ENCODE measurements at places on chromosomes 7 and 10.
A peak's percentile ranks its signal among the peaks of the same experiment; 100 is the strongest.

DNA sequence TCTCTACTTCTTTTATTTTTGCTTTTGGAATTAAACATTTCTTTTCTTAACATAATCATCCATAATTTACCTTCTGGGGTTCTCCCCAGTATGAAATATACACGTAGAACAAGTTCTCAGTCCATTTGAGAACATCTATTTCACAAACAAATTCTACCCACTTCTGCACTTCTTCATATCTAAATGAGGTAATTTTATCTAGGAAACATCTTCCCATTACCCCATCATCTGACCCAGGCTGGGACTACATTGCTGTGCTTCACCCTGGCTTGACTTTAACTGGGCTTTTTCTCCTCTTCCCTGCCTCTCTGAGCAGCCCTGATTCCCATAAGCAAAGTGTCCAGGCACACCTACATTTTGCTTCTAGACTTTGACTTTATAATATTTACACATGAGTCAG, 43.3 kb upstream of the AMPH start:
- no peak for DNase-seq

DNA sequence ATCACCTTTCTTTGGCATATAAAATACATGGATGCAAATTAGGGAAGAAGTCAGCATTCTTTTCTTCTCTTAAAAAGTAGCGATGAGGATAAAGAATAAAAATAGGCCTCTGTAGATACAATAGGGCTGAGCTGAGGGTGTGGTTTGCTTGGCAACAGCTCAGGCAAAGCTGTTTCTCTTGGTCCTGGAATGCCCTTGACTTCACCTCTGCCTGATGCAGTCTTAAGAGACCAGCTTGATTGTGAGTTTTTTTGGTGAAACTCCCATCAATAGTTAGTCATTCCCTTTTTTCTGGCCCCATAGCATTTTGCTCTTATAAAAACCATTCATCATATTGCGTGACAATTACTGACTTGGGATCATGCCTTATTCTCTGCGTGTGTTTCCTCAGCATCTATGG, 42.1 kb upstream of the MKLN1 start:
- DNase-seq: no peak

- peak; percentile 73 for DNase-seq
Measured at GRCh38 chr10:70815504-70816219, at the start of gene SGPL1. TSS of gene SGPL1 (plus strand) at chr10:70815948. CDS start at chr10:70816854, 906 bp downstream.

GRCh38 chr7:42407833-42408232, 170.8 kb upstream of the GLI3 start:
- DNase-seq: no peak

- no peak for DNase-seq
Measured at GRCh38 chr7:151491859-151492258, 27.8 kb downstream of the RHEB start.

DNA sequence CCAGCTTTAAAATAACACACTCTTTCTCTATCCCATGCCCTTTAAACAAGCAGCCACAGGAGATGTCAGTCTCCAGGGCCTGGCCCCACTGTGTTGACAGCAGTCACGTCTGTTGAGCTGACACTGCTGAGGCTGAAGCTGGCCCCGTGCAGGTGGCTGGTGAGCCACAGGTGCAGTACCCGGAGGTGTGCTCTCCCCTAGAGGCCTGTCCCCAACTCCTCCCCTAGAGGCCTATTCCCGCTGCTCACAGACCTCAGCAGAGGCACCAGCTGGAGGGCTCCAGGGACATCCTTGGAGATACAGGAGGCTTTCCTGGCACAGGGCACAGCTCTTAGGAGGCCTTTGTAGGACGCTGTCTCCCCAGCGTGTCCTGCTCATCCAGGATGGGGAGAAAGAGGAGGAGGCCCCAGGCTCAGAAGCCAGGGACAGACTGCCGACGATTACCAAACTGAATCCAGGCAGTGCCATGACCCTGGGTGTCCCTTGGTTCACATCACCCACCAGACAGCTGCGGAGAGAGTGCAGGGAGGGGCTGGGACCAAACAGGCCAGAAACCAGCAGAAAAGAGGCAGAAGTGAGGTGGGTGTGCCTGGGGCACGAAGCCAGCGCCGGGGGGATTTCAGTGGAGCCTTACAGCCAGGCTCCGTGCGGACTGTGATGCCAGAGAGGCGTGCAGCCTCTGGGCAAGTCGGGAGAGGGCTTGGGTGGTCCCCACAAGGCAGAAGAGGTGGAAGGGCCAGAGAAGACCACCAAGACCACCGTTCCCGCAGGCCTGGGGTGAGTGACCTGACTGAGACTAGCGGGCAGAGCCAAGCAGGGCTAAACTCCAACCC, 18.5 kb upstream of the TTYH3 start:
- DNase-seq: no peak

DNA sequence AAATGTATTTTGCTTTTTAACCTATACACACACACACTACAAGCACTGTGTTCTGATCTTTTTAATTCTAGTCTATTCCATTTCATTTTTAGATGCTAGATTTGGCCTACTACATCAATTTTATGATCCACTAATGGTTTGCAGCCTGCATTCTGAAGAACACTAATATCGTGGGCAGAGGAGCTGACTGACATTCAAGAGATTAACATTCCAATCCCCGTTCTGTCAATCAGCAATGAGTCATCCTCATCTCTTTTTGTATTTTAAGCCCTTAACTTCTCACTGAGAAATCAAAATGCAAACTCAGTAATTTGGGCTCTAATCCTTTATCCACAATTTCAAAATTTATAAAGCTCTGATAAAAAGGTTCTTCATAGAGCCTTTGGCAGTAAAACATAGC, 47.1 kb upstream of the GAD2 start:
- DNase-seq: no peak

DNA sequence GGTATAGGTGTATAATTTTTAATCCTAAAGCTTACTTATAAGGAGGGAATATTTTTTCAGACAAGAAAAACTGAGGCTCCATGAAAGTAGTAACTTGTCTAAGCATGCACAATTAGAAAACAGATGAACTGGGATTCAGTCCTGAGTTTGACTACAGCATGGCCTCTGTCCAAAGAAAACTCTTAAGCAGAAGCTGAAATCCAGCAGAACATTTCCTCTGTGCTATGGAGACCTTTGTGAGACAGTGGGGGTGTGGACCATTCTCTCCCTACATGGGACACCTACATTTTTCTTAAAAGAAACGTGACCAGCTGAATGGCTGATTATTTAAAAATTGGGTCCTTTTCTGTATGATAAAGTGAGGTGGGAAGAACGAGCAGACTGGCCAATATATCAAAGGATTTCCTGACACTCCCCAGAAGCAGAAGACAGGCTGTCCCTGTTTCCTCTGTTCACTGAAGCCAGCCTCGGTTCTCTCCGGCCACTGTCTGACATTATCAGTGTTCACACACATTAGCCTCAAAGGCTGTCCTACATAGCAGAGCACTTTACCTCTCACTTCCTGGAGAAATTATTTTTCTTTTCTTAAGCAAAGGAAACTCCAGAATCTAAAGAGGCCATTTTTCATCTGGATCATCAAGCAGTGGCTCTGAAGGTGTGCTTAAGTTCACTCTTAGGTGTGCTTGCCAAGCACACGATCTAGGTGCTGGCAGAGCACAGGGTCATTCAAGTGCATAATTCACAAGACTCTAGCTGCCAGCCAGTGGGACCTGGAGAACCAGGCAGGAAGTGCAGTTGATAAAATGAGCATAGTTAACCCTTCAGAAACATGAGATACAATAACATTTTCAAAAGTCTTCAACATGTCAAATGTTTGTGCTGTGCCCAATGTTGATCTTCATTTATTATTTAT, 40.4 kb upstream of the KIAA1217 start:
- DNase-seq: no peak

GRCh38 chr7:107596881-107597581, 17.0 kb downstream of the BCAP29 start:
- DNase-seq: no peak

DNA sequence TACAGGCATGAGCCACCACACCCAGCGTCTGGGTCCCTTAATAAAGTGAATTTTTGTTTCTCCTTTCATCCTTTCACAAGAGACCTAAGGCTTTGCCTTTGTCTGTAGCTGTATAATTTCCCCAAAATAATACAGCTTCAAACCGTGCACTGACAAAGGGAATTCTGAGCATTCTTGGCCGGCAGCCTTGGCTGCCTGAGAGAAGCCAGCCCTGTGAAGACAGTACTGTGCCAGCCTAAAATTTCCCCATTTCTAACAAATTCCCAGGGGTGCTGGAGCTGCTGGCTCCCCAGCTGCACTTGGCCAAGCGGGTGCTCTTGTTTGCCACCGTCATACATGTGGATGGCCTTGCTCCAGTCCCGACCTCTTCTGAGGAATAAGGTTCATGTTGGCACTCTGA, 106.2 kb downstream of the ZMYND11 start:
- no peak for DNase-seq

DNA sequence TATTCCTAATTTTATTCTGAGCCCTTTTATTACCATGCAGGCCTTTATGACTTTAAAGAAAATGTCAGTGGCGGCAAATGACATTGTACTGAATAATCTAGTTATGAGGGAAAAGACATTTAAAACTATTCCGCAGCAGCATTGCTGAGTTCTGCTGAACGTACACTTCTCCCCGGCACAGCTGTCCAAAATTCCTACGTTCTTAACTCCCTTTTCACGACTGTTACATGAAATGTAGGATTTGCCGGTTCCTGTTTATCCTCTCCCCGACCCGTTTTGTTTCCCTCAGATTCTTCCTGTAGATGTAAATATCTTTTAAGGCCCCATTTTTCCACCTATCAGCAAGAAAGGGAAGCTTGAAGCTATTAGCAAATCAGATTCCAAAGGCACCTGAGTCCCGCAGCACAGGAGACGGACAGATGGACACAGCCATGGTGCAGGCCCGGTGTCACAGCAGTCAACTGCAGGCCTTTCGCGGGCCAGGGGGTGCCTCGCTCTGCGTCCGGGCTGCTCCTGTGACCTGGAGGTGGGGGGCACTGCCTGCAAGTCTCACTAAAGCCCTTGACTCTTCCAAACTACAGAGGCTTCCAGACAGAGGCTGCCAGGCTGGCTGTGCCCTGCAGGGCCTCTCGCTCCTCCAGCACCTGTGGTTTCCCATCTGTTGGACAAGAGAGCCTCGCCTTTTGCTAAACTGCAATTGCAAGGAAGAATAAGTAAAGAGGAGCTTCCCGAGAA, 485.0 kb upstream of the MGMT start:
- DNase-seq: no peak

DNA sequence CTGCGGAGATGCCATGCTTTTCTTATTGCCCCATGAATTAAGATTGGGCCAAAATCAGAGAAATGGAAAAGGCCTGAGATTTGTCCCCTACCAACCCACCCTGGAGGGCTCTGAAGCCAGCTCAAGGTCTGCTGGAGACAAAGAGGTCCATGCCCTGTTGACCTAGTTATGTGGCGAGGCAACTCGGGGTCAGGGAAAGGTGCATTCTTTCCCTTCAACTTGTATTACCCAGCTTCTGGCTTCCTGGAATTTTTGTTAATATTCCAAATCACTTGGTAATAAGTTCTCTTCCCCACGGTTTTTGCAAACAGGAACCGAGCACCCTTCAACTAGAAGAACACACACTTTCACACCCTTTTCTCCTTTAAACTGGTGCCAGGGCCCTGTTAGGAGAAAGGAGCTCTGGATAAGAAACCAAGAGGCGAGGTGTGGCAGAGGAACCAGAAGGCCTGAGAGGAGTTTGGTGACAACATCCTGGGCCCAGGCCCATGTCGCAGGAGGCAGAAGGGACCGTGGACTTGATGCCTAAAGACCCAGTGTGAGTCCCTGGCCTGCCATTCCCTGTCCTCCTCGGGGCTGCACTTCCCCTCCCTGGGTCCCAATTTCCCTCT, 12.5 kb upstream of the SFRP5 start:
- no peak for DNase-seq

GRCh38 chr10:19048489-19048888, at the start of gene MALRD1:
TSS of gene MALRD1 (plus strand) at chr10:19048801. CDS start at chr10:19048939, 138 bp downstream.
- DNase-seq: no peak

- DNase-seq: no peak
Measured at GRCh38 chr10:124084708-124085107, 8.7 kb downstream of the CHST15 start.

- DNase-seq: no peak
Measured at GRCh38 chr10:122504610-122504950, 43.2 kb downstream of the HTRA1 start.

GRCh38 chr7:104135760-104136558, 71.9 kb downstream of the ORC5 start:
- no peak for DNase-seq

DNA sequence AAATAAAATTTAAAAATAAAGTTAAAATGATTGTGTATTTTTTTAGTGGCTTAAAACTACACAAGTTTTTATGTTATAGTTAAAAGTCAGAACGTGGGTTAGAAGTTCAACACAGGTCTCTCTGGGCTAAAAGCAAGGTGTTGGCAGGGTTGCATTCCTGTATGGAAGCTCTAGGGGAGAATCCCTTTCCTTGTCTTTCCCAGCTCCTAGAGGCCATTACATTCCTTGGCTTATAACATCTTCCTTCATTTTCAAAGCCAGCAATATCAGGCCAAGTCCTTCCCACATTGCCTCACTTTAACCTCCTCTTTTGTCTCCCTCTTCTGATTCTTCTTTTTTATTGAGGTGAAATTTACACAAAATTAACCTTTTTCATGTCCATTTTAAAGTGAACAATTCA, 52.4 kb upstream of the EEPD1 start:
- no peak for DNase-seq

- DNase-seq: no peak
Measured at GRCh38 chr7:117350027-117350426, 27.2 kb upstream of the WNT2 start.

GRCh38 chr7:105315357-105315756, 73.4 kb downstream of the SRPK2 start:
- DNase-seq: no peak

DNA sequence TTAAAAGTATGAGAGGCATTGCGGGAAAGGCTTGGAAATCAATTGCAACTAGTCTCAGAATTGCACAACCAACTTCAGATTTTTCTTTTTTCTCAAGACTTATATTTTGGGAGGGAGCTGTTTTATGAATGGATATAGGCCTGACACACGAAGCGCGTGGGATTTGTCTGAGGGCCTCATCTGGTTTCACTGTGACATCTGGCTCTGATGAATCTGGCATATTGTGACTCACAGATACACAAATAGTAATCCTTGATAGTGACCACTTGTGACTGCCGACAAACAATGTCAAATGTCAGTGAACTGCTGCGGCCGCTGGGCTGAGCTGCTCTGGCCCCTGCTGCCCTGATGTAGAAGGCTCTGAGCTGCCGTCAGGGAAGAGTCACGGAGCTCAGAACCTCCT, 655.1 kb downstream of the INHBA start:
- DNase-seq: no peak

GRCh38 chr7:21383227-21384220, 44.4 kb upstream of the SP4 start:
- DNase-seq: no peak

GRCh38 chr10:6221971-6222751, 19.4 kb downstream of the PFKFB3 start:
- no peak for DNase-seq

- DNase-seq: no peak
Measured at GRCh38 chr10:79431891-79432831, 13.3 kb downstream of the ZCCHC24 start.

- DNase-seq: no peak
Measured at GRCh38 chr10:24501056-24501711, 222.5 kb downstream of the ARHGAP21 start.

- DNase-seq: no peak
Measured at GRCh38 chr7:139842401-139843210, 13.5 kb downstream of the TBXAS1 start.

- no peak for DNase-seq
Measured at GRCh38 chr10:57506414-57507094, 761.1 kb downstream of the IPMK start.

All from stimulated activated CD8-positive, alpha-beta memory T cell treated with anti-CD3 and anti-CD28 coated beads, Interleukin-7, amount 100 ng/mL, for 48 hours (primary cell).